Activated CD4-positive, alpha-beta T cell treated with anti-CD3 and anti-CD28 coated beads for 36 hours (primary cell): ENCODE measurements at places on chromosomes 16 and 17. TPM values are rescaled to one million over a fixed set of nuclear protein-coding genes. Genes with fewer than 3 reads are reported as not detected.
A peak's percentile ranks its signal among the peaks of the same experiment; 100 is the strongest.

DNA sequence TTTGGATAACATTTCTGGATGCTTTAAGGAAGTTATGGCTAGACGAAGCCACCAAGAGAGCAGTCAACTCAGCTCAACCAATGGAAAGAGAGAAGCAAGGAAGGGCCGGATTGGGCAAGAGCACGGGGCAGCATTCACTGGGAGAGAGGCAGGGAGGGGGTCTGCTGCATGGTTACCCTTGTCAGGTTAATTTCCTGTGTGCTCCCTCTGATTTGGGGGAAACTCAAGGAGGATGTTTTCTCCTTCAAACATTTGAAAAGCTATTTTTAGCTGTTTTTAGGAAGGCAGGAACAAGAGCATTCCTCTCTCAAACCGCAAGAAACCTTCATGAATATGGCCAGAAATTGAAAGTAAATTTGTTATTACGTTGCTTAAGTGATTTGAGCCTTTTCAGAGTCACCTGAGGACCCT lies 118.5 kb upstream of the ZFHX3 start:
- H3K4me1 ChIP-seq, result peaks cover 10% of the 10 kb centered on the region
- H3K27me3 ChIP-seq, result no peaks in the 10 kb centered on the region
- no peak for DNase-seq
- no peak overlapping the region for H3K4me3 ChIP-seq

DNA sequence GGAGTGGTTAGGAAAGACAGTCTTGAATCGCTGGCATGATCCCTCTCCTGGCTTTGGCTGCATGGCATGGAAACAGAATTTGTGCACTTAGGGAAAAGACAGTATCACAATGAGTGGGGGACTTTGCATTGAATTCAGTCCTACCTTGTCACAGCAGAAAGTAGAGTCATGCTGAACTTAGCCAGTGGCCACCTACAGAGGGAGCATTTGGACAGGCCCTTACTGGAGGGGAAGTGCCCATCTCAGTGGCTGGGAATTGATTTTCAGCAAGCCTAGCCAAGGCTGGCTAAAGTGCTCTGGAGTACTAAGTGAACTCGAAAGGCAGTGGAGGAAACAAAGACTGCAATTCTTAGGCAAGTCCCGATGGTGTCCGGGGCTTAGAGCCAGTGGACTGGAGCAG lies 364.3 kb upstream of the TOM1L1 start:
- H3K4me1 ChIP-seq, result no peaks in the 10 kb centered on the region
- H3K36me3 ChIP-seq, result no peaks in the 10 kb centered on the region
- H3K4me3 ChIP-seq, result no peak overlapping the region

DNA sequence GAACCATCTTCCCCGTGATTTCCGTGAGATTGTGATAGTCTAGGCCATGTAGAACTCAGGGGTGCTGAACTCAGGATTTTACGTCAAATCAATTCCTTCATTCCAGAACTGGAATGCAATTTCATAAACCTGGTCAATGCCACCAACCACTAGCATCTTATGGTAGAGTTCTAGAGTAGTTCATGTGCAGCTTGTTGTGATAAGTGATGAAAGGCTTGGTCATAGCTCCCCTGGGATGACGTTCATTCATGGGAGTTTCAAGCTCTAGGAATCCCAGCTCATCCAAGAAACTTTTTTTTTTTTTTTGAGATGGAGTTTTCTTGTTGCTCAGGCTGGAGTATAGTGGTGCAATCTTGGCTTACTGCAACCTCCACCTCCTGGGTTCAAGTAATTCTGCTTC lies 3.7 kb upstream of the DPEP2 start:
- H3K4me3 ChIP-seq, result no peak overlapping the region
- H3K4me1 ChIP-seq, result peaks cover 48% of the 10 kb centered on the region
- H3K27me3 ChIP-seq, result no peaks in the 10 kb centered on the region

DNA sequence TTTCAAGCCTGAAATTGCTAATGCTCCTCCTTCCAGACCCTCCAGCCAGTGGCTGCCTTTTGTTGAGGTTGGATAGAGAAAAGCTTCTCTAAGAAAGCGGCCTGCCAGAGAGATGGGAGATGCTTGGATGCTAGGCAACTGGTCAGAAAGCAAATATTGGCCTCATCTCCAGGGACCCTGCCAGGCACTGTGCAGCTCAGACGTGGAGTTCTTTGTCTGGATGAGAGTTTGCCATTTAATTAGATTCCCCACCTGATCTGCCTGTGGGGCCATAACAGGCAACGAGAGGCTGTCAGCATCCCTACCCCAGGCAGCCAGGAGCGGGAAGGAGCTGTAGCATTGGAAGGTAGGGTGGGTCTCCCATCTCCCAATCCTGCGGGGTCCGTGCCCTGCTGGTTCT lies 52.7 kb downstream of the ASIC2 start:
- H3K4me3 ChIP-seq, result no peak overlapping the region
- no peaks in the 10 kb centered on the region for H3K4me1 ChIP-seq
- no peaks in the 10 kb centered on the region for H3K36me3 ChIP-seq
- peaks cover 7% of the 10 kb centered on the region for H3K27me3 ChIP-seq

DNA sequence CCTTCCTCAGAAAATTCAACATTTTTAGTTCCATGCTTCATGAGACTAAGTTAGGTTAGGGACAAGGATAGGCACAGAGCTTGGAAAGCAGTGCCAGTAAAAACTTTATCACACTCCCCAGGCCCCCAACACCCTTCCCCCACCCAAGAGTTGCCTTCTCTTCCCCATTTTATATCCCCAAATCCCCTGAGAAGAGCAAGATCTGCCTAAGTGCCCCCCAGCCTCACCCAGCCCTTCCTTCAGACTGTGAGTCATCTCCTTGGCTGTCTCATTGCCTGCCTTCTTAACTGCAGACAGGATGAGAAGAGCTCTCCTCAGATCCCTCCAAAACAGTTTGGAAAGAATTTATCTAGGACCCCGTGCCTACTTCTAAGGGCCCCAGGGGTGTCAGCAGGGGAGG lies 55.8 kb downstream of the NEUROD2 start:
- DNase-seq, result no peak
- no peaks in the 10 kb centered on the region for H3K27me3 ChIP-seq
- H3K36me3 ChIP-seq, result peaks cover 29% of the 10 kb centered on the region
- H3K4me1 ChIP-seq, result no peaks in the 10 kb centered on the region

DNA sequence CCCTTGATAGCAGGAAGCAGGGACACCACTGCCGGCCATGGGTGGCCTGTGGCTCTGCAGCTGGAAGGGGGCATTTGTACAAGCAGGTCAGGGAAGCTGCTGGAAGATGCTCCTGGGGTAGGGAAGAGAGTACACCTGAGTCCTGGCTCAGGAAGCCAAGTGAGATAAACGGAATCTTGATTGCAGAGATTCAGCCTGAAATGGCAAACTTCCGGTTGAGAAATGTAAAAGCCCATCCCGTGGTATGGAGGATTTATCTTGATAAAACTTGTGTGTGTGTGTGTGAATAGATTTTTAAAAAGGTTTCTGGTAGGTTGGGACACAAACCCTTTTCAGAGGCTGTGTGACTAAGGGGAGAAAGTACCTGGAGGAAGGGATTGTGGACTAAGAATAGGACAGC lies 29.6 kb downstream of the C17orf100 start:
- no peak for DNase-seq

- H3K4me3 ChIP-seq, result no peak overlapping the region
- H3K27me3 ChIP-seq, result no peaks in the 10 kb centered on the region
- H3K36me3 ChIP-seq, result peaks cover 27% of the 10 kb centered on the region
- no peak for DNase-seq
- H3K27ac ChIP-seq, result peak overlapping the region; percentile 87
Measured at GRCh38 chr16:85407-85782, 7.4 kb downstream of the MPG start.

DNA sequence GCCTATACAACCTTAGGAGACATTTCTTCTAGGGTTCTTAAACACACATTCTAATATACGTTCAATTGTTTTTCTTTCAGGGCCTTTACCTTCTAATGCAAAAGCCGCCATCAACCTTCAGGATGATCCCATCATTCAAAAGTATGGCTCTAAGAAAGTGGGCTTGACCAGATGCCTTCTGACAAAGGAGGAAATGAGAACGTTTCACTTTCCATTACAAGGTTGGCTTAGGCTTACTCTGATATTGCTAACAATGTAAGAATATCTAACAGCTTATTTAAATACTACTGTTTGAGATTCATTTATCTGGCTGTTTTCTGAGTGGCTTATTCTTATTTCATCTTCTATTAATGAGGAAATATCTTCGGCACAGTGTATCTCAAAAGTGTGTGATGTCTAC lies 15.4 kb downstream of the REXO5 start:
- H3K27ac ChIP-seq, result no peak overlapping the region
- no peaks in the 10 kb centered on the region for H3K27me3 ChIP-seq
- H3K4me1 ChIP-seq, result peaks cover 7% of the 10 kb centered on the region
- no peak overlapping the region for H3K4me3 ChIP-seq
- DNase-seq, result no peak

DNA sequence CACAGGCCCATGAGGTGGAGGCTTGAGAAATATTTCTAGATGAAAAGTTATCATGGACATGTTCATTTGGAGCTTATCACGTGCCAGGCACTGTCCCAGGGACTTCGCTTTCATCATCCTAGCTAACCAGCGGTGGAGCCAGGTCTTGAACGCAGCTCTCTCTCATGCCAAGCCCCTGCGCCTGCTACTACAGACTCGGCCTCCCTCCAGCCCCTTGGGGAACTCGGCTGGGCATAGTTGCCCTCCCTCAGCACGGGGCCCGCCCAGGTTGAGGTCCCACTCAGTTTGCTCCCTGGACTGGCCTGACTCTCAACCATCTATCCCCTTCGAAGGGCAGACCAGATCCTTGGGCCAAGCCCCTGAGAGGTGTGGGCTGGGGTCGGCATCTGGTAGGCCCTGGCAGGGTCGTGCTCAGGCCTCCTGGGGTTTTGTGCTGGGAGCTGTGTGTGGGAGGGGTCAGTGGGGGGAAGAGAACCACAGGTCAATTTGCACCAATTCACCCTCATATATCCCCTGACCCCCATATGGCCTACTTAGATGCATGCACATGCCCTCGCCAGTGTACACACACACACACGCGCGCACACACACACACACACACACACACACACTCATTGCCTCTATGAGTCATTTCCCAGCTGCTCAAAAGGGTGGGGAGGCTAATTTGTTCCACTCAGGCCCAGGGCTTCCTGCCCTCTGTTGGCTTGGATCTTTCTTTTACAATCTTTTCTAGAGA lies 12.1 kb upstream of the SCN4A start:
- peaks cover 23% of the 10 kb centered on the region for H3K4me1 ChIP-seq
- peak overlapping the region; percentile 30 for H3K4me3 ChIP-seq
- peak; percentile 86 for DNase-seq
- peak overlapping the region; percentile 78 for H3K27ac ChIP-seq

GRCh38 chr17:32588982-32589381 lies 102.2 kb downstream of the CDK5R1 start:
- no peak overlapping the region for H3K27ac ChIP-seq
- no peak overlapping the region for H3K4me3 ChIP-seq
- DNase-seq, result no peak
- no peaks in the 10 kb centered on the region for H3K36me3 ChIP-seq
- H3K4me1 ChIP-seq, result no peaks in the 10 kb centered on the region

DNA sequence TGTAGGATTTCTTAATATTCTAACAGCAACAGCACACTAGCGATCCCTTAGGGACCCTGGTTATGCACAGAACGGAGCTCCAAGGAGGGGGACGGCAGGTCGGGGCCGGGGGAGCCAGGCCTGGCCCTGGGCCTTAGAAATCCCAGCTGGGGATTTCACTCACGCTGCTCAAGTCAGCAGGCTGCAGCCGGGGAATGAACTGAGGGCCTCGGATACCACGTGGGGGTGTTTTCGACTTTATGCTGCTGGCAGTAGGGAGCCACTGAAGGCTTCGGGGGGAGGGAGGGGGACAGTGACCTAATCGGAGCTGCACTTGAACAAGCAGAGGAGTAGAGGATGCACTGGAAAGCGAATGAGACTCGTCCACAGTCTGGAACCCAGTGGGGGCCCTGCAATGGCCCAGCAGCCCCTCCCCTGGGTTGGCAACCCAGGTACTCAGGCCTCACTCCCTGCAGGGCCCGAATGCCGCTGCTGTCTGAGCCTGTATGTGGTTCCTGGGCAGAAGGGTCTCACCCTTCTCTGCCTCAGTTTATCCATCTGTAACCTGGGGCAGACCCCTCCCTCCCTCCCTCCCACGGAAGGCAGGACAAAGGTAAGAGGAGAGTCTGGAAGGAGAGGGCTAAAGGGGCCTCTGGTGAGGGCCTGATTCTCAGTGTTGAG lies 53.7 kb downstream of the RPH3AL start:
- H3K36me3 ChIP-seq, result no peaks in the 10 kb centered on the region
- H3K27ac ChIP-seq, result no peak overlapping the region
- no peak overlapping the region for H3K4me3 ChIP-seq
- no peak for DNase-seq
- H3K27me3 ChIP-seq, result no peaks in the 10 kb centered on the region
- no peaks in the 10 kb centered on the region for H3K4me1 ChIP-seq

GRCh38 chr16:85172455-85173145 lies 60.3 kb upstream of the CIBAR2 start:
- H3K27ac ChIP-seq, result no peak overlapping the region
- peaks cover 46% of the 10 kb centered on the region for H3K27me3 ChIP-seq
- peaks cover 3% of the 10 kb centered on the region for H3K4me1 ChIP-seq
- DNase-seq, result peak; percentile 16
- H3K4me3 ChIP-seq, result no peak overlapping the region

DNA sequence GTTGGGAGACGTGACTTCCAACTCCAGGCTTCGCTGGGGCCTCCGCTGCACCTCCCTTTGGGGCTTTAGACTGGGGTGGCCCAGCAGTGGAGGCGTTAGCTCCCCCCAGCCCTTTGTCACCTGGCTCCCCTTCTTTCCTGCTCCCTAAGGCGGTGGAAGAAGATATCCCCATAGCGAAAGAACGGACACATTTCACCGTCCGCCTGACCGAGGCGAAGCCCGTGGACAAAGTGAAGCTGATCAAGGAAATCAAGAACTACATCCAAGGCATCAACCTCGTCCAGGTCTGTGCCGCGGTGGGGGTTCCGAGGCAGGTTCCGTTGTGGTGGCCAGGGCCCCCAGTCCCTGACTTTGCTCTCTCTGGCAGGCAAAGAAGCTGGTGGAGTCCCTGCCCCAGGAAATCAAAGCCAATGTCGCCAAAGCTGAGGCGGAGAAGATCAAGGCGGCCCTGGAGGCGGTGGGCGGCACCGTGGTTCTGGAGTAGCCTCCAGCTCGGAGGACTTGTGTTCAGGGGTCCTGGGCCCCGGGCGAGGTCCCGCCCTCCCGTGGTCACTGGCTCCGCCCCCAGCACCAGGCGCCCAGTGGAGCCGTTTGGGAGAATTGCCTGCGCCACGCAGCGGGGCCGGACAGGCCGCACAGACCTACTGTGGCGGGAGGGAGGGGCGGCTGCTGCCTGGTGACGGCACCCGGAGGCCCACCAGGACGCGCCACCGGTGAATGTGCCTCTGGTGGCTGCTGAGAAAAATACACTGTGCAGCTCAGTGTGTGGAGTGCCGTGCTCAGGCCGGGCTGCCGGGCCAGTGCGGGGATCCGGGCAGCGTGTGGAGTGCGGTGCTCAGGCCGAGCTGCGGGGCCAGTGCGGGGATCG lies 3.8 kb downstream of the MRPL12 start:
- peaks cover 30% of the 10 kb centered on the region for H3K4me1 ChIP-seq
- H3K27me3 ChIP-seq, result no peaks in the 10 kb centered on the region
- DNase-seq, result no peak

- H3K4me3 ChIP-seq, result no peak overlapping the region
- peaks cover 2% of the 10 kb centered on the region for H3K4me1 ChIP-seq
- no peak overlapping the region for H3K27ac ChIP-seq
- no peak for DNase-seq
- H3K27me3 ChIP-seq, result no peaks in the 10 kb centered on the region
Measured at GRCh38 chr16:67677712-67678111, 11.1 kb downstream of the C16orf86 start.

ZMYND15 gene
- 0.09 TPM for total RNA-seq

TMEM235 gene
- total RNA-seq, result not detected

ASGR1 gene
- total RNA-seq, result 1.1 TPM

PRSS8 gene
- total RNA-seq, result not detected

TOM1L1 gene
- total RNA-seq, result 2.0 TPM

SLC16A6 gene
- total RNA-seq, result 2.9 TPM

KRTAP4-1 gene
- total RNA-seq, result not detected

STH gene
- not detected for total RNA-seq

NPW gene
- total RNA-seq, result 2.8 TPM

GRIN2A gene
- not detected for total RNA-seq

VPS9D1 gene
- total RNA-seq, result 2.6 TPM
